Activated CD4-positive, alpha-beta T cell treated with anti-CD3 and anti-CD28 coated beads, Interleukin-10, Interleukin-2, amounts not matched to agents 100 ng/mL and 50 ng/mL, durations not matched to agents 16 hours and 8 hours (primary cell): ENCODE measurements at places on chromosomes 6 and 20.

DNA sequence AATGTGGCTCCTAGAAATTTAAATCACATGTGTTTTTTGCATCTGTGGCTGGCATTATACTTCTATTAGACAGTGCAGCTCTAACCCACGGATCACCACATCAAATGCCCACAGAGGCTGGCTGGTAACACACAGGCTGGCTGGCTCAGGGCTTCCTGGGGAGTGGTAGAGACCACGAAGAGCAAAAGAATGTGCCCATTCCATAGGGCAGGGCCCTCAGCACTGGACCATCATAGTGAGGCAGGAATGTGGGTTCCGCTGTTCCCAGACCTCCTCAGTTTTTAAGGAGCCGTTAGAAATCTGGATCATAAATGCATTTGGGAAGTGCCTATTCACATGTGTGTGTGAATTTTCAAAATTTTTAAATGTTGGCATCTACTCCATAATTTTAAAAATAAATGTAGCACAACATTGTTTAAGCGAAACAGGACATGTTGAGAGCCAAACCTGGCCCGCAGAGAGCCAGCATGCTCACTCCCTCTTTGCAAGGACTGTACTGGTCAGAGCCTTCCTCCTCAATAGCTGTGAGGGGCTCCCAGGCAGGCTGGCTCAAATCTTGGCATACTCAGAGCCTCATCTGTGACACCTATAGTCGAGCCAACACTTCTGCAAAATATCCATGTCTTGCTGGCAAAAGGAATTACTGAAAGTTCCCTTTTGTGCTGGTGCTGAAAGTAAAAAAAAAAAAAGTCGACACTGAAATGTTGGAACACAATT is 190.5 kb downstream of the FNDC1 start:
- no peak for DNase-seq

DNA sequence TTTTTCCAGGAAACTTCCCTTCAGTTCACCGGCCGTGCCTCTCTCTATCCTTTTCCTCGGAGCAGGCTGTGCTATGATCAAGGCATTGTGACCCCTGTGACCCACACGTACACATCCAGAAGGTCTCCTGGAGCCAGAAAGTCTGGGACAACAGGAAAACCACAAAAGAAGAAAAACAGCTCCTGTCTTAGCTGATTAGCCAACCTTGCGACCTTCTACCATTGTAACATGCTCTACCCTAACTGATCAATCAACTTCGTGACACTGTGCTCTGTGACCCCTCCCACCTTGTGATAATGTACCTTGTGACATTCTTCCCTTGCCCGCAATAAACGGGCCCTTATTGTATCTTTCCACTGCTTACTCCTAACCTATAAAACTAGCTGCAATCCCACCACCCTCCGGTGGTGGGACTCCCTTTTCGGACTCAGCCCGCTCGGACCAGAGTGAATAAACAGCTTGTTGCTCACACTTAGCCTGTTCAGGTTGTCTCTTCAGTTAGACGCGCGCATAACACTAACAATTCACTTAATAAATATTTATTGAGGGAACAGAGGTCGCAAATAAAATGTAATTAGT is 24.2 kb downstream of the ZNF311 start:
- peak; percentile 71 for DNase-seq

GRCh38 chr6:75201901-75202672 is 3.8 kb downstream of the COL12A1 start:
- no peak for DNase-seq

GRCh38 chr20:11249683-11250082 is 575.9 kb upstream of the JAG1 start:
- DNase-seq: no peak

DNA sequence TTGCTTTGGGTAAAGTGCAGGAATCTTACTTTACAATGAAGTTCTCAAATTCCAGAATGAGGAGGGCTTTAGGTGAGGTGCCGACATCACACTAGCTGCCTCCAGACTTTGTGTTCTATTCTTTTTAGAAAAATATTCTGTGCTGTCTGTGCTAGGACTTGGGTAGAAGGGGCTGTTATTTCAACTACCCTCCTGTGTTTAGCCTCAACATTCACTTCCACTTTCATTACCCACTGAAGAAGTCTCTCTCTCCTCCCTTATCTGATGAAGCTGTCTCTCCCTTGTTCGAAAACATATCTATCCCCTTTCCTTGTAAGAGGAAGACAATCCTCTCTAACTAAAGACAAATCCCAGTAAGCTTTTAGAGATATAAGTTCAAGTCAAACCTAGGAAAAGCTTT is 25.0 kb upstream of the BRPF3 start:
- DNase-seq: no peak

DNA sequence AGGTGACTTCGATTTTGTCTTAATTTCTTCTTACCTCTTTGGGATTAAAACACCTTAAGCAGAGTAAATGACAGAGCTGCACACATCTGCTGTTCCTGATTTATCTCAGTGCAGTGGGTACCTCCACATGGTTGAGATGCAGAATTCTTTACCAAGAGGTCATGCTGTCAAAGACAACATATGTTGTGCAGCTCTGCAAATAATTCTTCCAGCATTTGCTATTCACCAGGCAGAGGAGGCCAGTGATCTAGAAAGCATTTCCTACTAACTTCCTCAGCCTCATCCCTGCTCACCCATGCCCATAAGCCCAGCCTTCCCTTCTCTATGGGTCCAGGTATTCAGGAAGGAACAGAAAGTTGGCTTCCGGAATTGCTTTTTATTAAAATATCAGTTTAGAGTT is 109.3 kb downstream of the THBS2 start:
- no peak for DNase-seq

GRCh38 chr6:104201557-104201956 is 658.2 kb downstream of the HACE1 start:
- no peak for DNase-seq

GRCh38 chr6:106159531-106159940 is 73.4 kb downstream of the PRDM1 start:
- DNase-seq: no peak

DNA sequence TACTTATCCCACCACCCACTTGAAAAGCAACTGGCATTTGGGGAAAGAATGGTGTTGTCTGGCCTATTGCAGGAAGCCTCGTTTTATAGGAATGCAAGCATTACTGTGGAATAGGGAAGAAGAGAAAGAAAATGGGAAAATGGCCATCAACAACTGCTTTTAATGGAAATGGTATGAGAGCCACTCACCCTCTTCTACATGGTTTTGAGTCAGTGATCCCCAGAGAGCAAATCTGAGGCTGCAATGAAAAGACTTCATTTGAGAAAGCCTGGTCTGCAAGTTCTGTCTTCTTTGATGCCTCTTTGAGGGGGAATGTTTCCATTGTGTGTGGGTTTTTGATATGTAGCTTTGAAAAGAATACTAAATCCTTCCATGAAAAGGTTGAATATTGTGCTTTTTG is 172.3 kb upstream of the HDDC2 start:
- DNase-seq: no peak

DNA sequence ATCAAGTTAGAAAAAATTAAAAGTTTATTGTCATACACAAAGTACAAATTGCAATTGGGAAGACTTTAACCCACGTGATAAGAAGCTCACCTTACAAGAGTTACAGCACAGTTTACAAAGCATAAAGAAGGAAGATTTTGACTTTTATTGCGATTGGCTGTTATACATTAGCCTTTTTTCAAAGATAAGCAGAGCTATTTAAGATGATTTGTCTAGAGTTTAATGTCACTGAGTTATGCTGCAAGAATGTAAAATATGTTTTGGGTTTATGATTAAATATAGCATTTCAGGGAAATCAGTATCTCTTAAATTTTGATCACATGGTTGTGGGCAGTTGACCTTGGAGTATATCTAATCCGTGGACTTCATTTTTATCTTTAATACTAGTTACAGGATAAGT is 664.2 kb upstream of the PTCHD4 start:
- no peak for DNase-seq

- no peak for DNase-seq
Measured at GRCh38 chr6:43763812-43764522, 6.0 kb upstream of the VEGFA start.

DNA sequence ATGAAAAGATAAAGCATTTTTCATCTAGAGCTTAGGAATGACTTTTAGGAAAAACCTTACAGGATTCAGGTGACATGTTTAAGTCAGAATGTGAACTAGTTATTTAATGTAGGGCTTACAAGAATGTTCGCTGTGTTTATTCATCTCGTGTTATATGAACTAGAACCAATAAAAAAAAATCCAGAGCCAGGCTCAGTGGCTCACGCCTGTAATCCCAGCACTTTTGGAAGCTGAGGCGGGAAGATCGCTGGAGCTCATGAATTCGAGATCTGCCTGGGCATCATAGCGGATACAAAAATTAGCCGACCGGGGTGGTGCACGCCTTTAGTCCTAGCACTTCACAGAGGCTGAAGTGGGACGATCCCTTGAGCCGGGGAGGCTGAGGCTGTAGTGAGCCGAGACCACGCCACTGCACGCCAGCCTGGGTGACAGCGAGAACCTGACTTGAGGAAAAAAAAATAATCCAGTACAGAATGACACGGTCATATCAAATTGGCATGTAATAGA is 46.3 kb downstream of the OR2B2 start:
- peak; percentile 83 for DNase-seq

DNA sequence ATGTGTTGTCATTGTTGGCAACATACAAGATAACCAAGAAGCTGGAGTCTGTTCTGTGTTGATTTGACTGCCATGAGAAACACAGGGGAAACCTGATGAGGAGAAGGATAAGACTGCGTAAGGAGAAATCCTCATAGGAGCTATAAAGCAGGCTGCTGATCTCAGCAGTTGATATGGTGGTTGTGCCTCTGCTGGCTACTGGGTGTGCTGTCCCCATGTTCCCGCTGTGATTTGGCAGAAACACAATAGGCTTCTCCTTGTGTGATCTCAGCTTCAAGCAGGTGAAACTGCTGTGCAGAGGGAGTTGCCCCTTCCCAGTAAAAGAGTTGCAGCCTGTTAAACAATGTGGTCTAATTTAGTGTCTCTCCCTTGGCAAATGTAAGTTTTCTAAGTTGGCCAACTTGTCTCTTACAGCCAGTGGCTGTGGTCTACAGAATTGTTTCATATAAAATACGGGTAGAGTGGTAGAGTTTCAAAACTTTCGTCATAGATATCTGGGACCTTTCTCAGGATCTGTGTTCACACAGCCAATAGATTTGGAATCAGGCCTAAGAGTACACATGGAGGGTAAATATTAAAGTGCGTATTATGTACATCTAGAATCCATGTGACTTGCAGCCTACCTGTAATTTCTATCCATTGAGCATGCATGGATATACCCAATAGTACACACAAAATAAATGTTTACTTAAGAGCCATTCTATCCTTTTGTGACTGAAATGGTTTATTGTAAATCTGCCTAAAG is 78.4 kb downstream of the RNF144B start:
- DNase-seq: no peak
